ENCODE measurements at places on chromosomes 16 and 17. TPM values are rescaled to one million over a fixed set of nuclear protein-coding genes. Genes with fewer than 3 reads are reported as not detected.

The CHTF18 gene
- total RNA-seq, result 0.80 TPM

DNA sequence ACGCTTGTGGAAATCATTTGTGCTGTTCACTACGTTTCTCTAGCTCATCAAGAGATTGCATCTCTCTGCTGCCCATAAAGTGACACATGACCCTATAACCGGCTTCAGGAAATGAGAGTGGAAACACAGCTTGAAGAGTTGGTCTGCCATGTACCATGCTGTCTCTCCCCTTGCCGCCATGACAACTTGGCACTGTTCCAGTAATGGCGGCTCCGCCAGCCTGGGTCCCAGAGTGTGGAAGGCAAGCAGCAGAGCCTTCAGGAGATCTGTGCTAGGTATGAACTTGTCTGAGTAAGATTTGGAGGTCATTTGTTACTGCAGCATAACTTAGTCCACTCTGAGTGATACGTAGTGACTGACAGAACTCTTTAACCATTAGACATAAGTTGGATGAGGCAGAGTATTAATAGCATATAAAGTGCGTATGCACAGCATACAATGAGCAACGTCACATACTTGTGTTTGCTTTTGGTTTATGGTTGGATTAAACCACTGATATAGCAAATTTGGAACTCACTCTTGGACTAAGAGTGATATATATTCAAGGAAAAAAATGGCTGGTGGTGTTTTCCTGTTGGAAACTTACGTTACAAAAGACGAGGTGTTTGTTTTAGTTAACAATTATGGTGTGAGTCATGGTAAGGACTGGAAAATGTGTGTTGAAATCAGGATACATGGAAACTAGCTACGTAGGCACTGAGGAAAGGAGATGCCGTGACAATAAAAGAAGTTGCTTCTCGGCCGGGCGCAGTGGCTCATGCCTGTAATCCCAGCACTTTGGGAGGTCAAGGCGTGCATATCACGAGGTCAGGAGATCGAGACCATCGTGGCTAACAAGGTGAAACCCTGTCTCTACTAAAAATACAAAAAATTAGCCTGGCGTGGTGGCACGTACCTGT is 24.4 kb upstream of the PMP22 start:
- no peaks in the 10 kb centered on the region for H3K27me3 ChIP-seq
- H3K36me3 ChIP-seq, result no peaks in the 10 kb centered on the region
- H3K4me3 ChIP-seq, result no peak overlapping the region
- peaks cover 4% of the 10 kb centered on the region for H3K4me1 ChIP-seq
- H3K27ac ChIP-seq, result no peak overlapping the region
- DNase-seq, result no peak

- H3K4me3 ChIP-seq, result no peak overlapping the region
- H3K27ac ChIP-seq, result no peak overlapping the region
- no peaks in the 10 kb centered on the region for H3K4me1 ChIP-seq
- no peak for DNase-seq
- no peaks in the 10 kb centered on the region for H3K36me3 ChIP-seq
These were observed 107.9 kb downstream of the HAPSTR1 start for GRCh38 chr16:9199311-9199710.

- no peak overlapping the region for H3K27ac ChIP-seq
- H3K36me3 ChIP-seq, result no peaks in the 10 kb centered on the region
- H3K4me3 ChIP-seq, result no peak overlapping the region
- no peaks in the 10 kb centered on the region for H3K27me3 ChIP-seq
- H3K4me1 ChIP-seq, result no peaks in the 10 kb centered on the region
These were observed 383.2 kb upstream of the CCL2 start for GRCh38 chr17:33871720-33872540.
